ENCODE measurements at places on chromosomes 16 and 17. TPM values are rescaled to one million over a fixed set of nuclear protein-coding genes. Genes with fewer than 3 reads are reported as not detected.

DNA sequence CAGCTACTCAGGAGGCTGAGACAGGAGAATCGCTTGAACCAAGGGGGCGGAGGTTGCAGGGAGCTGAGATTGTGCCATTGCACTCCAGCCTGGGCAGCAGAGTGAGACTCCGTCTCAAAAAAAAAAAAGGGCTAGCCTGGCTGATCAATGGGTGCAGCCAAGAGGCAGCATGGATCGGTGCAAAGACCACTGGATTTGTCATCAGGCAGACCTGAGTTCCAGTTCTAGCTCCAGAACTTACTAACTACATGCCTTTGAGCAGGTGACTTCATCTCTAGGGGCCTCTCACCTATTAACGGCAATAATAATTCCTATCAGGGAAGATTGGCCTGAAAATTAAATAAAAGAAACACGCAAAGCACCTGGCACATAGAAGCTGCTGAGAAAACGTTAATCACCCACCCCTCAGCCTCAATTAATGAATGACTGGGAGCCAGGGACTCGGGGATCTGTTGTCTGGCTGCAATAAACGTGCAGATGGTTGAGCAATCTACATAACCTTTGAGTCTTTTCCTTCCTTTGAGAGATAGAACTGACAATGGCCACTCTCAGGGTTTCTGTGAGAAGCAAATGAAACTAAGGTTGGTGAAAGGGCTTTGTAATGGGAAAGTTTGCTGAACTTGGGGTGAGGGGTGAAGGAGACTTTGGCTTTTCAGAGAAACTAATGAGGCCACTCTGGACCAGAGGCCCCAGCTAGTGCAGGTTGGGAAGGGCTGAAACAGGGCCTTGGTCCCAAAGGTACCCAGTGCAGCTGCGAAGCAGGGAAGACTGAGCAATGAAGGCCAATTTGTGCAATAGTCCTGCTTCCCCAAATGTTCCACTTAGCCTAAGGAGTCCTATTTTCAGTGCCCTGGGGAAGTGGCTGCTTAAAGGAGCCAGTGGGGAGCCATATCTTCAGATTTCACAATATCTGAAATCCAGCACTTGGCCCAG is 7.6 kb downstream of the SEZ6L2 start:
- DNase-seq: no peak

DNA sequence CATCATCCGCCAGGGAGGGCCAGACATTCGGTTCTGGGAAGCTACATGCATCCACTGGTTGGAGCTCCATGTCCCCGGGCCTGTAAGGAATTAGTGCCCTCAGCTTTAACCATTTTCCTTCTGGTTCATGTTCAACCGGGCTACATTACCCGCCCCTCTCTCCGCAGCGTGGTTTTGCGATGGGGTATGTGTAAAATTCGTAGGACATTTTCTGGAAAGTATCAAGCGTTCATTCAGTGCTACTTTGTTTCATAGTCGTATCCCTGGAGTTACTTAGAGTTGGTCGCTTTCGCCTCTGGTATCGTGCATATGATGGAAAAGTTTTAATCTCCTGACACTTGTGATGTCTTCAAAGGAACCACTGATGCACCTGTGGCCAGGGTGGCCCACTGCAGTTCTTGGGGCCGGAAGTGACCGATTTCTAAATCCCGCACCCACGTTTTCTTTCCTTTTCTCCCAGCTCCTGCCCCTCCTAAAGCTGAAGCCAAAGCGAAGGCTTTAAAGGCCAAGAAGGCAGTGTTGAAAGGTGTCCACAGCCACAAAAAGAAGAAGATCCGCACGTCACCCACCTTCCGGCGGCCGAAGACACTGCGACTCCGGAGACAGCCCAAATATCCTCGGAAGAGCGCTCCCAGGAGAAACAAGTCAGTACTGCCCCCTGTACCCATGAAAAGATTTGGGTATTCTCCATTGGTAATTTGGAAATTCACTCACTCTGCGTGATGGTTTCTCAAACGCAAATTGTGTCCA is 637 bp downstream of the RPL23A start:
- DNase-seq: no peak

DNA sequence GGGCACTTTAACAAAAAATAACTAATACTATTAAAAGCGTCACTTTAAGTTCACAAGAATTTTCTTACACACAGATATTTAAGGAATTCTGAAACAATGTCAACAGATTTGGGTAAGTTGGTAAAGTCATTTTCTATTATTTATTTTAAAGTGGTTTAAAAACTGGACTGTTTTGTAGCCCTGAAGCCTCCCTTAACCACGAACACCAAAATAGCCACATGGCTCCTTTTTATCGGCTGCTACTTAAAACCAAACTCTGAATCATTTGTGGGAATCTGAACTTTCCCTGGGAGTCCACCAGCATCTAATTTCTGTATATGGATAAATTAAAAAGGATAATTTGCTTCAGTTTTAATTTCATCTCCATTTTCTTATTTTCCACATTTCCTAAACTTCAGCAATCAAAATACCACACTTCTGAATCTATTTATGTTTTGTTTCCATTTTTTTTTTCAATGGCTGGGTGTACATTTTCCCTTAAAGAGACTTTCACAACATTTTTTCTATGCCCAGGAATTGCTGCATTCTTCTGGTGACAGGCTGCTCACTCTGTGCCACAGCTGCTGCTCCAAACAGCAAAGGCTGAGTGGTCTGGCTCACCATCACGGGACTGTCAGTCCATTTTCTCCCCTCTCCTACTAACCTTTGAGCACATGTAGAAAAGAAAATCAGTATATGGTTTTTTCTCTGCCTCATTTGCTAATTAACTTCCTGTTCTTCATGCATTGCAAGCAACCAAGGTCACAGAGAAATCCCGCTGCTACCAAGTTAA is 255.5 kb upstream of the KCNJ16 start:
- DNase-seq: peak; percentile 23

DNA sequence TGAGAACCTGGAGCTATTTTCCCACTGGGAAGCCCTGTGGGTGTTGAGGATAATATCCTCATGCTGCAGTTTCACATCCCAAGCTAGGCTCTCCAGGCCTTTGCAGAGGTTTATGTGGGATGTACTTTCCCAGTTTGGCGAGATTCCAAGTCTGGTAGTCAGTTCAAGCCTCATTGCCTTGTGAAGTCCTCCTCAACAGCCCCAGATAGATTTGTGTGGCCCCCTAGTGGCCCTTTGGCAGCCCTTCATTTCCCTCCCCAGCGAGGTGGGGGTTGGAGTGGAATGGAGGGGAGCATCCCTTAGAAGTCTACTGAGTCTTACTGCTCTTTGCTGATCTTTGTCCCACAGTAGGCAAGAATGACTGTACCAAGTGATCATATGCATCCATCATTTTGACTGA is 137.9 kb downstream of the CDH11 start:
- peak; percentile 67 for DNase-seq

DNA sequence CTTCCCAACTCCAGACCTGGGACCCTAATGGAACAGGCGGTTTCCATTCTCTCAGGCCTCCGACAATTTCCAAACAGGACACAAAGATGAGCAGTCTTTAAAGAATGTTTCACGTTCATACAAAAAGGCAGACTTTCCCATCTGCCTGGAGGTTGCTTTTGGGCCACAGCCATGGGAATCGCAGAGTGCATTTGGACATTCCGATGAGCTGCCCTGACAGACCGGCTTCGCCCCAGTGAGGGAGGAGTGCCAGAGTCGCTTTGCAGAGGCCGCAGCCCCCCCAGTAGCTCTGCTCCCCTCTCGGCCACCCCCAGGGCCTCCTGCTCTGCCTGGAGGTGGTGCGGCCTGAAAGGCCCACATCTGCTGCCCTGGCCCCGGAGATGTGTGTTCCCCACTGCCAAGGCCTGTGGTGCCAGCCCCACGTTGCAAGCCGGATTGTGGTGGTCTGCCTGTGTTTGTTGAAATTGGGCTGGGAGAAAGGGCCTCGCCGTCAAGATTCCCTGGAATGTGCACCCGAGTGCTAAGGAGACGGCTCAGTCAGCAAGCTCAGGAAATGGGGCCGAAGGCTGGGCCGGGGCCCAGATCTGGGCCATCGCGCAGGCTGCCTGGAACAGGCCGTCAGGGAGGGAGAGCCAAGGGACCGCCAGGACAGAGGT is 89.8 kb downstream of the C16orf95 start:
- DNase-seq: peak; percentile 19

DNA sequence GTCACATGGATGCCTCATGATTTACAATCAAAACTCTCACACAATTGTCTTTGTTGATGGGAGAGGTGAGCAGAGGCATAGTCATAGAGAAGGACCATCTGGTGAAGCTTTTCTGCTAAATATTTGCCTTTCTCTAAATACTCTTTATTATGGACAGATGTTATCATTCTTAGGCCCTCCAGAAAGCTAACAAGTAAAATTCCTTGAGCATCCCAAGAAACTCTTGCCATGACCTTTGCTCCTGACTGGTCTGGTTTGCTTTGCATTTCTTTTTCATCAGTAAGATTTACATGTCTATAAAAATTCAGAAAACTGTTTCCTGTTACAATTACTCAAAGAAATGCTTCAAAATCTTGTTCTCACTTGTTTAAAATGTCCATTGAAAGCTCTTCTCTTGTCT is 1336.6 kb upstream of the CDH8 start:
- DNase-seq: no peak

Gene EVI2A
- total RNA-seq: 1.2 TPM

Gene ATF7IP2
- 1.4 TPM for total RNA-seq

Gene SPIRE2
- total RNA-seq: 1.8 TPM

Gene TMEM238L
- total RNA-seq: not detected

Measured in HFFc6 (cell line).